MG63 (cell line): ENCODE measurements at places on chromosomes 16 and 17.
A peak's percentile ranks its signal among the peaks of the same experiment; 100 is the strongest.

GRCh38 chr17:42025191-42025579, 5.3 kb downstream of the NKIRAS2 start:
- DNase-seq, result no peak

GRCh38 chr17:57569853-57570252, 175.2 kb downstream of the CCDC182 start:
- no peak for DNase-seq

DNA sequence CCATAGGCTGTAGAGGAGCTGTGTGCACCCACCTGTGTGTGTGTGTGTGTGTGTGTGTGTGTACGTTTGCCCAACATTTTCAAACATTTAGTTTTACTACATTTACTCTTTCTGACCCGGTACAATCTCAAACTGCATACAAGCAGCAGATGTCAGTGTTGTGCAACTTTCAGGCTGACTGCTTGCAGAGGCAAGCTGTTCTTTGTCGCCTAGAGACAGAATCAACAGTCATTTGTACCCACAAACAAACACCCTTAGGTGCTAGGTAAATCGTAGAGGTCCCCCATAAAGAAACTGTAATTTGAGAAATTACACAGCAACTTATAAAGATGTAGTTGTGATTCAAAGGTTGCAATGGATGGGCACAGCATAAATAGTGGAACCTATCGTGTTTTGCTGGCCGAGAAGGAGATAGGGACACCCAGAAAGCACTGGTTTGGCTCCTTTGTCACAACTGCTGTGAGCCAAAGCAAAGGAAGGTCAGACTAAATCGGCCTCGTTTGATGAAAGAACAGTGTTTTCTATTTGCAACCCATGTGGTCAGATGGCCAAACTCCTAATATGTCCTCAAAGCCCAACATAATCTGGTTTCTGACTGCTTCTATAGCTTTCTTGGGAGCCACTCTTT, 478.4 kb downstream of the TOX3 start:
- DNase-seq, result no peak

- DNase-seq, result no peak
Observed at GRCh38 chr17:17227608-17228520, 9.1 kb downstream of the FLCN start.

GRCh38 chr17:7307686-7308624, 527 bp downstream of the EIF5A start:
- DNase-seq, result peak; percentile 34

DNA sequence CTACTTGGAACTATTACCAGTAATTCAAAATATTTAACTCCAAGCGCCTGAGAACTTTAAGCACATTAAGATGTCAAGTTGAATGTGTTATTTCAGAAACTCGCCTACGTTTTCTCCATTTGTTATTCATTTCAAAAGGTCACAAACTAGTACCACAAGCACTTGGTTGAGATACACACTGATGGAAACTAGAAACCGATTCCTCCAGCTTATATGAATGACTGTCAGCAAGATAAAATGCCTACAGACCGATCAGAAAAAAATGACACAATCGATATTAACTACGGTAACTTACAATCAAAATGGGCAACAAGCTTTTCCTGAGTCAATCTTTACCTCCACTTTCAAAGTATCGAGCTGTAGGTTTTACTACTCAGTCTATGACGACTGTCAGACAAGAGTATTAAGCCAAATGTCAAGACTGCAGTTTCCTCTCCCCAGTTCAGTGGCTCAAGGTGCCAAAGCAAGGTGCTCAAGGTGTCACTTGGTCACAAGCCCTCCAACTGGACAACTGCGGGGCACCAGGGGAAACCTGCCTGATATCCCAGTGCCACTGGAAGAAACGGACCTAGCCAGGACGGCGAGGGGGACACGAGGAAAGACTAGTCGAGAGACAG, 678 bp downstream of the SRP68 start:
- DNase-seq, result no peak

GRCh38 chr17:69714669-69715068, 300.2 kb downstream of the MAP2K6 start:
- DNase-seq, result peak; percentile 16

GRCh38 chr17:82202981-82203380, 9.7 kb downstream of the CCDC57 start:
- no peak for DNase-seq

DNA sequence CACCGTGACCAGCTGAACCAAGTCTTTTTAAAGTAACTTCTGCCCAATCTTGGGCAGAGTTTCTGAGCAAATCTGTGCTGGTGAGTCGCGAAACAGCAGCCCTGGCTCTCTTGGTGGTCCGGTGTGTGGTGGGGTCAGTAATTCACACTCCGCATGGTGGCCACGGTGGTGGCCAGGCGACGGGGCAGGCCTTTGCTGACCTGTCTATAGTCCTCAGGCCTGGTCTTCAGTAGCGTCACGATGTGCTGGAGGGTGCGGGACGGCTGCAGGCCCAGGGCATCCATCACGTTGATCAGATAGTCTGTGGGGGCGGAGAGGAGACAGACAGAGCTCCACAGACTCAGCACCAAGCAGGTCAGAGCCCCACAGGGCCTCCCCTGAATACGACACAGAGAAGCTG, 64.2 kb downstream of the COG7 start:
- DNase-seq, result no peak

DNA sequence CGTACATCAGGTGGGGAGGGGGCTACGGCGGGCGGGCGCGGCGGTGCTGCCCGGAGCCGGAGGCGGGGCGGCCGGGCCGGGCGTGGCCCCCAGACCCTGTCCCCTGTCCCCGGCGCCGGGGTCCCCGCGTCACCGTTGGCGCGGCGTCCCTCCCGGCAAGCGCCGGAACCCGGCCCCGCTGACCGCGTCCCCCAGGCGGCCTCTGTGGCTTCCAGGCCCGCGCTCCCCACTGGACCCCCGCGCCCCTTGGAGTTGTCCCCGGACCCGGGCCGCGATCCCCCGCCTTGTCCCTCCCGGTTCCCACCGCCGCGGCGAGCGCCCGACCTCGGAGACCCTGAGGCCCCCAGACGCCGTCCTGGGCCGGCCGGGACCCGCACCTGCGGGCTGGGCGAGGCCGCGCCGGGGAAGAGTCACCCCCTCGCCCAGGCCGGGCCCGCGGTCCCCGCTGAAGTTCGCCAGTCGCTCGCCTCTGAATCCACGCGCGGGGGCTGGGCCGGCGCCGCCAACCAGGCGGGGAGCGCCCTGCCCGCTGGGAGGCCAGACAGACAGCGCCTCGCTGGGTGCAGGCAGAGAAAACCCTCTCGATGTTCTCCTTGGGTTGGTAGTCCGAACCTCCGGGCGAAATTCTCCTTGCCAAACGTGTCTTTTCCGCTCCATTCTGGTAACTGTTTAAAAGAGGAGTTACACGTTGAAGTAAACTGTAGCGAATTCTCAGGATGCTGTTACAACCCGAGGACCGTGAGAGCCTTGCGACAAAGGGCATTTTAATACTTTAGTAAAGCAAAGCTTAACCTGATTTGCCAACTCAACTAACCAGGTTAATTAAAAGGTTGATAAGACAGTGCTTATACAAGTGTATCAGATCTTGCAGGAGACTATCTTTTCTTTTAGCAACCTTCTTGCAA, 761 bp downstream of the GAN start:
- peak; percentile 37 for DNase-seq

DNA sequence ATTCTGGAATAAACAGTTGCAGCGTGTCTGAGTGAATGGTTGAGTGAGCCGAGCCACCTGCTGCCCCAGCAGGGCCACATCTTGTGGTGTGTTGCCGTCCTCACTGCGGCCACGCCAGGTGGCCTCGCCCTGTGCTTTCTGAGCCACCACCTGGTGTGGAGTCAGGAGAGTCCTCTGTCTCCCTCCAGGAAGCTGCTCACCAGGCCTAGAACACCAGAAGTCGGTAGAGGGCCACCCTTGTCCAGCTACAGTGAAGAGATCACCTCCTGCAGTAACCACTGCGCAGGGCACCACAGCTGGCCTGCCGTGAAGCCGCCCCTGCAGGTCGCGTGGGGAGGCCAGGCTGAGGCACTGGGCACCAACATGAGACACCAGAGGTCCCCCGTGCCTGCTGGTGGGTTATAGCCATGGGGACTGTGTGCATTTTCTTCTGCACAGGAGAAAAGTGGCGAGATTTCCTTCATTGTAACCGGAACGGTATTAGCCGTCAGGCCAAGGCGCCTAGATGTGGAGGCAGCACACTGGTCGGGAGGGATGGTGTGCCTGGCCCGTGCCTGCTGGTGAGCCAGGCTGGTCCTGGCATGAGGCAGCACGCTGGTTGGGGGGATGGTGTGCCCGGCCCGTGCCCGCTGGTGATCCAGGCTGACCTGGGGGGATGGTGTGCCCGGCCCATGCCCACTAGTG, 28.9 kb upstream of the FOXK2 start:
- DNase-seq, result no peak

DNA sequence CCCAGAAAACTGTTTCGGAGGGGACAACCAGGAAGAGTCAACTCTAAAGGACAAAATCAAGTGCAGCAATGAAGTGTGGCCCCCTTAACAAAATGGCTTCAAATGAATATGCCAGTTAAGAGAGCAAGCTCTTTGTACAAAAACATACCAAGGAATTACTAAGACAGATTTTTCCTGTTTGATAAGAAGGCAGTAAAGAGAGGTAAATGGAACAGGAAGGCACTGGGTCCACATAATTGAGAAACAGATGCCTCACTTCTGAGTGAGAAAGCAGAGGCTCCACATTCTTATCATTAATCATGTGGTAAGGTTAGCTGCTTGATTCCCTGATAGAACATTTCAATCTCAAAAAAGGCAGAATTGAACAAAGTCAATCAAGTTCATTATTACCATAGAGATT, 44.9 kb downstream of the MBTD1 start:
- no peak for DNase-seq

DNA sequence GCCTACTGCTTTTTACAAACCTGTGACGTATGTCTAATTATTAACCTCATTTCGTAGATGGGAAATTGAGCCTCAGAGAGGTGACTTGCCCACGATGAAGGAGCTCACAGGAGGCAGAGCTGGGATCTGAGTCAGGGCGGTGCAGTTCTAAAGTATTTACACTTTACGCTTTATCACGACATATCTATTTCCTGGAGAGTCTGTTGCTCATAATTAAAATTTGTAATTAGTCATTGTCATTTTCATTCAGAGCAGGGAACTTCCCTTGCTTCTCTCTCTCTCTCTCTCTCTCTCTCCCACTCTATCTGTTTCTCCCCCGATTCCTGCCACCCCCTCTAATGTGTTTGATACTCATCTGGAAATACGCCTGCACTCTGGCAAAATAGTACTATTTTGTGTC, 5.9 kb downstream of the SLC5A11 start:
- DNase-seq, result peak; percentile 31

DNA sequence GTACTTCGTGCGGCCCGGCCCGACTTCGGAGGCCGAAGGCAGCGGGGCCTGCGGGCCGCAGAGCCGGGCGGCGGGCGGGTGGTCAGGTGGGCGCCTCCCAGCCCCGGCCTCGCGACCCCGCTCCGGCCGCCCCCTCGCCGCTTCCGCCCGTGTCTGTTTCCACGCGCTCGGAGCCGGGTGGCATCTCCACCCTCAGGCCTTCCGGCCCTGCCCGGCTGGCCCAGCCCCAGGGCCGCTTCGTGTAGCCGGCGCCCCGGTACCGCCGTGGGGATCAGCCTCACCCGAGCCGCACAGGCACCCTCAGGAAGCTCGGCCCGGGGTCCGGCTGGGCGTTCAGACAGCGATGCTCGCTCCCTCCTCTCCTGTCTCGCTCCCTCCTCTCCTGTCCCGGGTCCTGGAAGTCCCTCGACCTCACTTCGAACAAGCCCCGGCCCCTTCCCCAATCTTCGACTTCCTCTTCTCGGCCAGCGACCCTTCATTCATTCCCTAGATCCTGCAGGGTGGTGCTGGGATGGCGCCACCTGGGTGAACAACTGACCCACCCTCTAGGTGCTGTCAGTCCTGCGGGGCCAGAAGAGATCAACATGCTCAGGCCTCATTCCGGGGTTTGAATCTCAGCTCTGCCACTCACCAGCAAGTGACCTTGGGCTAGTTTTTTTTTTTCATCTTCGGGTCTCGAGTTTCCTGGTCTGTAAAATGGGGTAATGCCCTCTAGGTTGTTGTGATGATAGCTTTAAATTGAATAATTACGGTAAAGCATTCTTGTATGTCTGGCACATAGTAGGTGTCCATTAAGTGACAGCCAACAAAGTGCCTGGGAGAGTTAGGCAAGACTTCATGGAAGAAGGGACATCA, 610 bp downstream of the VPS4A start:
- peak; percentile 25 for DNase-seq

DNA sequence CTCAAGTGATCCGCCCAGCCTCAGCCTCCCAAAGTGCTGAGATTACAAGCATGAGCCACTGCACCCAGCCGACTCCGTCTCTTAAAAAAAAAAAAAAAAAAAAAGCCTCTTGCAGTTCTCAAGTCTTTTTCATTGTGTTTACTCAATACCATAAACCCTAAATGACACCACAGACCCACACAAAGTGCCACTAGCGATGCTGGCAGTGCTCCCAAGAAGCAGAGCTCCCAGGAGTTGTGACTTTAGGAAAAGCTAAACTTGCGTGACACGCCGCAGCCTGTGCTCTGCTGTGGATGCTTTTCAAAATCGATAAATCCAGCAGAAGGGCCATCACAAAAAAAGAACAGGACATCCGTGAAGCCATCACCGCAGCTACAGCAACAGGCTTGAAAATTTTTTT, 114.7 kb downstream of the ANKRD11 start:
- DNase-seq, result no peak

DNA sequence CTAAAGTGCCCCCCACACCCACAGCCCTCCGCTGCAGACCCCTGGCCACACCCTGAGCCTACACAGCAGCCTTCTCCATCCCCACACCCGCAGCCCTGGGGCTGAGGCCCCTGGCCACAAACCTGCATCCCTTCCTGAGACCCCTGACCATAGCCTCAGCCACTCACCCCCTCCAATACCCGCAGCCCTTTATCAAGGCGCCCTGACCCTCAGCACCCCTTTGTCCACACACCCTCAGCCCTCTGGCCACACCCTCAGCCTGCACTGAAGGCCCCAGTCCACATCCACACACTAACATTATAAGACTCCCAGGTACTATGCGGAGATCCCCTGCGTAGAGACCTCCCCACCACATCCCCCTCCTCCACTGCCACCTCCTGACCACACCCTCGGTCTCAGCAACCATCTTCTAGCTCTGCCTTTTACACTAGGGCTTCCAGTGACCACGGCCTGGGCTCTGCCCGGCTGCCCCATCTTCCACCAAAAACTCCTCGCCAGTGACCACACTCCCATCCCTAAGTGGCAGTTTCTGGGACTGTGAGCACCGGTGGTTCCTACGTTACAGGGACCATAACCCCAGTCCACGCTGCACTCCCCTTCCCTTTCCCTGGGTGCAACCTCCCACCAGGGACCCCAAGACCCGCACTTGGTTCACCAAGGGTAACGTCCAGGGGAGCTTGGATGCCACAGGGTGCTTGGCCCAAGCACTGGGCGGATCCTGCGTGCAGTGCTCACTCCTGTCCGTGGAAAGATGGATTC, 818 bp downstream of the TPPP3 start:
- no peak for DNase-seq

GRCh38 chr16:66166490-66166889, 200.0 kb upstream of the CDH5 start:
- peak; percentile 28 for DNase-seq

DNA sequence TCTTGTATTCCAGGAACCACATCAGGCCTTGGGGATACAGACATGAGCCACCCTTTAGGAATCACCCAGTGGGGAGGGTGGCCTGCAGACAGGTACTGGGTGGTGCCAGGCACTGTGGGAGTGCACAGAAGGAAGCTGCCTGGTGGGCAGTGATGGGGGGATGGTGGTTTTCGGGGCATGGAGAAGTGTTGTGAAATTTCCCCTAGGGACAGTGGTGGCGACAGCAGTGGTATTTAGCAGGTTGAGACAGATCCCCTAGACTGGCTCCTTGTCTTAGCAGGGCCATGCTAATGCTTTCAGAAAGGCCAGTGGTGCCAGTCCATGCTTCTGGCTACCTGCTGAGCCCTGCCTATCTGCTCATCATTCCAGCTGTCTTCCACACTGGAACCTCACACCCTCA, 129.6 kb downstream of the SPACA3 start:
- DNase-seq, result no peak

GRCh38 chr17:45136846-45137560, 1.5 kb downstream of the ACBD4 start:
- no peak for DNase-seq
